ENCODE measurements at places on chromosomes 5 and 9.

DNA sequence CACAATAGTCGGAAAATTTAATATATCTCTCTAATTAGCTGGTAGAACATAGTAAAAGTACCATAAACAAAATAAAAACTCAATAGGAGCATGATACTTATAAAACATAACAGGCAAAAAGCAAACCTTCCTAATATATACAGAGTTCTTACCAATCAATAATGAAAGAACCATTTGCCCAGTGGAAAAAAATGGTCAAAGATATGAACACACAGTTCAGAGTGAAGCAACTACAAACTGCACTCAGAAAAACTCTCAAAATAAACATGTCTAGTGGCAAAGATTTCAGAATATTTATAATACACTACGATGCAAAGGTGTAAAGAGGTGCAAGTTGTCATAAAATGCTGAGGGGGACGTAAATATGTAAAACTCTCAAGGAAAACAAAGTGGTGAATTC is 576.2 kb upstream of the CTNND2 start:
- DNase-seq = no peak

DNA sequence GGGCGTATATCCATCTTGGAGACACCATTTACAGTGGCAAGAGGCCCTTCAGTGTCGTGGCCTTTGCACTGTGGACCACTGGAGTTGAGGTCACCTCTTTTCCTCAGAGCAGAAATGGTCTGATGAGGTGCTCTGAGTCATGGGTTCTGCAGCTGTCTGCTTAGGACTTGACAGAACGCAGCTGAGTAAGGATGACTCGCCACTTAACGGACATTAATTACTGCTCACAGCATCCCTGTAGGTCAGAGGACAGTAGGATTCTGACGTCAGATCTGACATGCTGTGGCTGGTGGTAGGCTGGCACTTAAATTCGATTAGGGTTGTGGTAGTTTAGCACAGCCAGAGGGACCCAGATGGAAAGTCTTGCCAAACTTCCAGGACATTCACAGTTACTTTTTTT is 479.4 kb downstream of the DMAC1 start:
- DNase-seq = no peak

- DNase-seq = no peak
These were observed 53.4 kb downstream of the CDK5RAP2 start for GRCh38 chr9:120526534-120526933.

DNA sequence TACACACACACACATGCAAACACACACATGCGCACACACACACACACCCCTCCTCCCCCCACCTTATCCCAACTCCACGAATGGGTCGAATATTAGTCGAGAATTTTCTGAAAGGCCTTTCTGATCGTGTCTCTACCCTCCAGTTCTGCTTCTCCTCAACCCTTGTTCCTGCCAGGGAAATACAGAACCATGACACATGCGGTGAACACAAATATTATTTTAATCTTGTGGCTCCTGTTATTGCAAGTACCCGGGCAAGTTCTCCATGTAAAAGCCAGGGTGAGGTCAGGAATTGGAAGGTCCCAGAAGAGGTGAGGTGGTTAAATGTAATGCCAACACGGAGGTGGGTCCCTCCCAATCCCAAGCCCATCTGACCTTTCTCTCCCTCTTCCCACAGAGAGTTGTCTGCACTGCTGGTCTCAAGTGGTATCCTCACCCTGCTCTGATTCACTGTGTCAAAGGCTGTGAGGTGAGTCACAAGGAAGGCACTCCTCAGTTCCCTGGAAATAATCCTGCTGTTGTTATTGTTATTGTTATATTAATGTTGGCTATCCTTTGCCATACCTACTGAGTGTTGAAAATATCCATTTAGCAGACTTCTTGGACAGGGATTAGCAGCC is 223.7 kb downstream of the PAPPA start:
- DNase-seq = no peak

GRCh38 chr9:81613002-81613812 is 76.1 kb downstream of the TLE1 start:
- no peak for DNase-seq

DNA sequence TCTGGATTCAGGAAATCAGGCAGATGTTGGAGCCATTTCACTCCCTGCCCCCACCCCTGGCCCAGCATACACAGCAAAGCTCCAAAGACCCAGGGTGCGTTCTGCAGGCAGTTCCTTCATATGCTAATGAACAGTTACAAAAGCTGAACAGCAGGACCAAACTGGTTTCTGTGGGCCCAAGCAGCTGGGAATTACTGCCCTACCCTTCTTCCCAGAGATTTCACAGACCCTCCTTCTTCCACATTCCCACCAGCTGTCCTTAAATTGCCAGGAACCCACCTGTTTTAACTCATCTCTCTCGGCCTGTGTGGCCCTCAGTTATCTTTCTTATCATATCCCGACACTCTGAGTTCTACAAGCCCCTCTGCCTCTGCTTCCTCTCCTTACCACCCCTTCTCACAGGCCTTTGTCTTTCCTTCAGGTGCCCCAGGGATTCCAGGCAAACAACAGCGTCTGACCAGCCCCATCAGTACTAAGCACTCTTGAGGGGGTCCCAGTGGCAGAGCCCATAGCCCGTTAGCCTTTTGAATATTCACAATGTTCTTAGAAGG is 10.6 kb upstream of the F2RL1 start:
- no peak for DNase-seq

GRCh38 chr5:32265902-32266301 is 46.8 kb downstream of the MTMR12 start:
- DNase-seq = no peak

- no peak for DNase-seq
These were observed 5.2 kb upstream of the TBC1D2 start for GRCh38 chr9:98260635-98261034.

- DNase-seq = no peak
These were observed 31.3 kb downstream of the MARCHF3 start for GRCh38 chr5:126998895-126999570.

- DNase-seq = no peak
These were observed 4.5 kb upstream of the OTP start for GRCh38 chr5:77642738-77643653.

- no peak for DNase-seq
These were observed 340.3 kb downstream of the CWC27 start for GRCh38 chr5:65108786-65109743.

GRCh38 chr9:5269249-5269715 is 35.2 kb downstream of the RLN2 start:
- no peak for DNase-seq

DNA sequence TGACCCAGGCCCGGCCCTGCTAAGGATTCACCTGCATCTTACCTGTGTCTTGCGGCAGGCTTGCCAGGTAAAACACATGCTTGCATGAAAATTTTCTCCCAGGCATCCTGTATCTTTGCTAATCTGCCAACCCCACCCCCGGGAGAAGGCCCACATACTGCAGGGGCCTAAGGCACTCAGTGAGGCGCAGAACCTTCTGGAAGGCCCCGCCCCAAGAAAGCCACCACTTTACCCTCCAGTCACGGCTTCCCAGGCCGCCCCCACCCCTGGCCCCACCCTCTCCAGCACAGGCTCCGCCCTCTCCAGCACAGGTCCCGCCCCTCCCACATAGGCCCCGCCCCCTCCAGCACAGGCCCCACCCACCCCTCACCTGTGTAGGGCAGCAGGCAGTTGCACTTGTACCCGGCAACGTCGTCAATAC is 29.8 kb upstream of the SEC16A start:
- peak; percentile 43 for DNase-seq

DNA sequence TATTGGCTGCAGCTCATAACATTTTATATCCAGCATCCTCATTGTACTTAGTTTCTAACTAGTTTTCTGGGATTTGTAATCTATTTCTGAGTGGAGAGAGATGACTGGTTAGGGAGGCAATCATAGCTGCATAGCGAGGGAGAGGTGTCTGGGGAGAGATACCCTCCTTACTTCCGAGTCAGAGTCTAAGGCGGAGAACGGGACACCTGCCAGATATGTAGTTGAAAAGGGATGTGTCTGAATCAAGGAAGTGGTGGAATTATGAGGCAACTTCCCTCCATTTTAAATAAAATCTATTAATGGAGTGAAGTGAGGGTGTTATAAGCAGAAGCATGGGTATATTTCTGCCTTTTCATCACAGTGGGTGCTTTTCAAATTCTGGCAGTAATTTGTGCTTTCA is 126.5 kb downstream of the MAST4 start:
- no peak for DNase-seq

DNA sequence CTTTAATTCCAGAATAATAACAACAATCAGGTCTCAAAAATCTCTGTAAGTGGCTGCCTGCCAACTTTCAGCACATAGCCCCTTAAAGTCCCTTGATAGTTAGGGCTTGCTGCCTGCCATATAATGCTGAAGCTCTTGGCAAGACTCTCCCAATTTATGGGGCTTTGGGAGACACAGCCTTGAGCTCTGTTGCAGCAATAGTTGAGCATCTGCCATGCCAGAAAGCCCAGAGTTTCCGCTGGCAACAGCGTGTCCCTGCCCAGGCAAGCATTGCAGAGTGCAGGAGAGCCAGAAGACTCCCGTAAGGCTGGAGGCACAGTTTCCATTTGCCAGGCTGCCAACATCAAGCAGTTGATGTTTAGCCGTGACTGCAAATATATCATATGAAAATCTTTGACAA is 678.5 kb upstream of the NUDT12 start:
- DNase-seq = no peak

DNA sequence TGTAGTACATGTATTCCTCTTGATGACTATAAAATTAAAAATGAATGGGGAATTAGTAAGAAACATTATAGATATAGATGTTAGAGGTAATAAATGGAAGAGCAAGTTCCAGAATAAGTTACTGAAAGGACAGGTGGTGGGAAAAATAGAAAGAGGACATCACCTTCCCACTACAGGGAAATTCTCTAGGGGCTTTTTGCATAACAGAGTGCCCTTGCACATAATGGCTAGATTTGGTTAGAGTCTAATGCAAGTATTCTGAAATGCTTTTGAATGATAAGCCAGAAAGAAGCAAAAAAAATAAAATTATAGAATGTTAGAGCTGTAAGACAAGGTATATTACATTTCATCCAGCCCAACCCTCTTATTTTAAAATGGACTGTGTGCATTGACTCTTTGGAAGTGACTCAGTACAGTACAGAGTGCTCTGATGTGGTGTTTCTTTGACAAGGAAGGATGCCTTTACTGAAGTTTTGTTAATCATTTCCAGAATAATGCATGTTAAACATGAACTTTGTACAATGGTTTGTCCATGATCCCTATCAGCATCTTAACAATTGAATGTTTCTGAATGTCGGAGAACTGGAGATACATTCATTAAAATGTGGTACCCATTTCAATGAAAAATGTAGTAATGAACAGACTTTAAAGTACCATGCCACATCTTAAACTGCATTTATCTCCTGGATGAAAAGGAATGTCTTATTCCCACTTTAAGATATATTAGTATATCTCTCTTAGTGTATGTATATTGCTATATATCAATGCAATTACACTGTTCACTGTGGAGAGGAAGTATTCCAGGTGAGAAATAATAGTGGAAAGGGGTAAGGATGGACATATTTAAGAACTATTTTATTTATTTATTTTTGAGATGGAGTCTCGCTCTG is 391.1 kb downstream of the ADGRV1 start:
- no peak for DNase-seq

DNA sequence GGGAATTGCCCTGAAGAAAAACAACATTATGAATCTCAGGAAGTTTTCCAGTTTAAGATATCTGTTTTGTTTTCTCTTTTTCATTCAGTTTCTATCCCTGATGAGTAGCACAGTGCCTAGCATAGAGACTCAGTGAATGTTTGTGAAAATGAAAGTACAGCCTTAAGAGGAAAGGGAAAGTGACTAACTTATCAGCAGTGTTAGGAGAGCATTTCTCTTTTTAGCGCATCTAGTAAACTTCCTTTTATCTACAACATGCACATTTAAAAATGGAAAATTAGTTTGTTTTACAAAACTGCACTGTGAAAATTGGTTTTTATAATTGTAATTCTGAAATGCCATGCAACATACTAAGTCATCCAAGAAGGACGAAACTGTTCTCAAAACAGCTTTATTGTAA is 110.8 kb downstream of the SMARCA2 start:
- DNase-seq = no peak

- DNase-seq = no peak
These were observed 12.6 kb upstream of the GRAMD2B start for GRCh38 chr5:126410623-126411022.

GRCh38 chr5:17316970-17317459 is 99.6 kb downstream of the BASP1 start:
- DNase-seq = no peak

- DNase-seq = no peak
These were observed 134.6 kb downstream of the OLFM1 start for GRCh38 chr9:135221951-135222631.

DNA sequence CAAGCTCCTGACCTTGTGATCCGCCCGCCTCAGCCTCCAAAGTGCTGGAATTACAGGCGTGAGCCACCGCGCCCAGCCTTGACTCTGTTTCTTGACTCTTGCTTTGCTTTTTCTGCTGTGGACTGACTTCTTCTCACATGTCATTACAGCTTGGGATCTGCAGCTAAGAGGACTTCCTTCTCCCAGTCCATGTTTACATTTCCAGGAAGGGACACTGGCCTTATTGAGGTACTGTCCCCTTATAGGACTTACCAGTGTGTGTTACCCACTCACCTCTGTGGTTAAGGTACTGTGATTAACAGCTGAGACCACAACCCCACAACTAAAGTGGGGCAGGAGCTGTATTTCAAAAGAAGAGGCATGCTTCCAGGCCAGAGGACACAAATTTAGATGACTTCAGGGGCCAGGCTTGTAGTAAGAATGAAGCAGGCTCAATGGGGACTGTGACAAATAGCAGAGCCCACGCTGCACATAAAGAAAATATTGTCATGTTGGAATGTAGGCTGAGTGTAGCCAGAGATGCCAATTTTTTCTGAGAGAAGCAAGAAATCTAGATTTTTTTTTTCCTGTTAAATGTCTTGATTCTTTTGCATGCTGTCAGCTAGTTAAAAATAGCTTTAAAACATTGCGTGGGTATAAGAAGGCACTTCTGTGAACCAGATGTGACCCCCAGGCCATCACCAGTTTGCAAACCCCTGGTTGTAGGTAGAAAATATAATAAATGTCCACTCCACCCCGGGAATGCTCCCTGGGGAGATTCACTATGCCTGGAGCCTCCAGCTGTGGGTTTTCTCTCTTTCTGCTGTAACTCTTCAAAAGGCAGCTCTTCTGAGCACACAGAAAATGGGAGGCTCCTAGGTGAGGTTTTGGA is 75.0 kb downstream of the PTPDC1 start:
- no peak for DNase-seq

DNA sequence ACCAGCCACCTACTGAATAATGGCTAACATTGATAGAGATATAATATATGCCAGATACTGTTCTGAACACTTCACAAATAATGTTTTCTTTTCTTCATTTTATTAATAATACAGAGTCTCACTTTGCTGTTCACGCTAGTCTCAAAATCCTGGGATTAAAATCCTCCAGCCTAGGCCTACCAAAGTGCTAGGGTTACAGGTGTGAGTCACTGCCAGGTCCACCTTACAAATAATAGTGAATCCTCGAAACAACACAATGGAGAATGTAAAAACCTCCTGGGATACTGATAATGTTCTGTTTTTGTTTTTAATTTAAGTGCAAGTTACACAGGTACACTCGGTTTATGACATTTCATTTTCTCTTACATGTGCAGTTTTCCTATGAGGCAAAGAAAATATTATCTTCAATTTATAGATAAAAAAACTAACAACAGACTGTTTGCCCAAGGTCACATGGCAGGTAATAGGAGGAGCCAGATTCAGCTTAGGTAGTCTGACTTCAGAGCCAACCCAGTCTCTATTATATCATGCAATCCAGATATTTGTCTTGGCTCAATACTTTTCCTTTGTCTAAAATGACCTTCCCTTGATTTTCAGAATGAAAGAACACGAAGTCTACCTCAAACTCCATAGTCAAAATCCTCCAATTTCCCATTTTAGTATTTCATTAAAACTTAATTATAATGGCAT is 7.8 kb downstream of the ZFR start:
- no peak for DNase-seq

Measured in activated CD4-positive, alpha-beta T cell treated with anti-CD3 and anti-CD28 coated beads, Interleukin-2, amount 50 U/mL, for 1 hour (primary cell).